Panc1 (cell line): ENCODE measurements at places on chromosomes 7 and 10.
A peak's percentile ranks its signal among the peaks of the same experiment; 100 is the strongest.

DNA sequence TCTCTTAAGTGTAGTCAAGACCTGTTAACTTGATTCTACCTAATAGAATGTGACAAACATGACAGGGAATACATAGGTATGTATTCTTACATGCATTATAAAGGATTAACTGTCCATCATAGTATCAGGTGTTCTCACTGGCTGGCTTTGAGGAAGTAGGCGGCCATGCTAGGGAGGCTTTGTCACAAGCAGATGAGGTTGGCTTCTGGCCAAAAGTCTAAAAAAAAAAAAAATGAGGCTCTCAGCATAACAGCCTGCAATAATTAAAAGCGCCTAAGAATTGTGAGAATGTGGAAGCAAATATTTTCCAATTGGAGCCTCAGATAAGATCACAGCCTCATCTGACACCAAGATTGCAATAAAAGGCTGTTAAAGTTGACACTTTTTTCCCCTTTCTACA is 1256.8 kb upstream of the SORCS1 start:
- DNase-seq = no peak

DNA sequence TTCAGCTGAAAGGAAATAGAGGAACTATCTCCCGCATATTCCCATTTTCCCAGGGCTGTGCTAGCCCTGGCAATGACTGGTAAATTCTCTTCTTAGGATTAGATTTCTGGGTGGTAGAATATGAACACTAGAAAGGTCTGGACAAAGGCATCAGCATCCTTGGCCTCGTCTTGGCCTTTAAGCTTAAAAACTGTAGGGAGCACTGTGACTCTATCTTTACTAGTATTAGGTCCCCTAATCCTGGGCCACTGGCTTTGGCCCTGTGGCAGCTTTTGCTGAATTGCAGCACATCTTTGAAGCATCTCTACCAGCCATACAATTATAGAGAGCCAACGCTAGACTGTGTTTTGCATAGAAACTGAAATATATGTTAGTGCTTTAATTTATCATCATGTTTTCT is 41.5 kb upstream of the EBLN1 start:
- DNase-seq = no peak

DNA sequence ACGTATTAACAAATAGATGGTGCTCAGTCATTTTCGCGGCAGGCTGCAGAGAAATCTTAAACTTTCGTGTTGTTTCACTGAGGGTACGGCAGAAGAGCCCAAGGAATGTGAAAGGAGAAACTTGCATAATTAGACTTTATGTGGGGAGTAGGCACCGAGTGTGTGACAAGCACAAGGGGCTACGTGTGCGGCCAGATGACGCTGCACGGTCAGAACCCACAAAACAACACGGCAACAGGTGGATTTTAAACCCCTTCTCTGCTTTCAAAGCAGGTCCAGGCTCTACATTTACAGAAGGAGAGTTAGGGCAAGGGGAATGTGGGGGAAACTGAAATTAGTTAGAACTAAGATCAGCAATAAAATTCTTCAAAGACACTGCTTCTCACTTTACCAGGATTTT is 392 bp upstream of the UCN3 start:
- no peak for DNase-seq

- no peak for DNase-seq
Measured at GRCh38 chr7:51256916-51257315, 59.7 kb downstream of the COBL start.

- no peak for DNase-seq
Measured at GRCh38 chr7:18144166-18144565, 116.5 kb upstream of the PRPS1L1 start.

DNA sequence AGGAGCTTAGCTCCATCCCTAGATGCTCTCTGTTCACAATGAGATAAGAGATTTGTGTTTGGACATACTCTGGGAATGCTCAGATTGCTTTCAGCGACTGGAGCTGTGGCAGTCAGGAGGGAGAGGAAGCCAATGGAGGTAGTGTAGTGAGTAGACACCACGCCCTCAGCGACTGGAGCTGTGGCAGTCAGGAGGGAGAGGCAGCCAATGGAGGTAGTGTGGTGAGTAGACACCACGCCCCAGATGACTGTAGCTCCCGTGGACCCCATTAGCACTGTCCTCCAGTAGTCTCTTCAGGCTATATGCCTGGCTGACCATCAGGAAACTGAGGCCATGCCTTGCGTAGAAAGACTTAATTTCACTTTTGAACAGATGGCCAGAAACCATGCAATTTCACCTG is 1033.8 kb downstream of the NRG3 start:
- no peak for DNase-seq

DNA sequence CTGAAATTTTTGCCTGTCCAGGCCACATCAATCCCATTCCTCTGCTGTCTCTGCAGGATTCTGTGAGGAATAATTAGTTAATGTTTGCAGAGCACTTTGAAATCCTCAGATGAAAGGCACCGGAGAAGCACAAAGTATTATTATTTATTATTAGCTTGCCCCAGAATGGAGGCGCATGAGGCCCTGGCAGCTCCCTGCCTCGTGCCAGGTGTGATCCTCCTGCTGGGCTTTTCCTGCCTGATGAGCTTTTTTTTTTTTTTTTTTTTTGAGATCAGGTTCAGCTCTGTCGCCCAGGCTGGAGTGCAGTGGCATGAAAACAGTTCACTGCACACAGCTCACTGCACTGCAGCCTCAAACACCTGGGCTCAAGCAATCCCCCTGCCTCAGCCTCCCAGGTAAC is 65.2 kb downstream of the TCF7L2 start:
- no peak for DNase-seq

DNA sequence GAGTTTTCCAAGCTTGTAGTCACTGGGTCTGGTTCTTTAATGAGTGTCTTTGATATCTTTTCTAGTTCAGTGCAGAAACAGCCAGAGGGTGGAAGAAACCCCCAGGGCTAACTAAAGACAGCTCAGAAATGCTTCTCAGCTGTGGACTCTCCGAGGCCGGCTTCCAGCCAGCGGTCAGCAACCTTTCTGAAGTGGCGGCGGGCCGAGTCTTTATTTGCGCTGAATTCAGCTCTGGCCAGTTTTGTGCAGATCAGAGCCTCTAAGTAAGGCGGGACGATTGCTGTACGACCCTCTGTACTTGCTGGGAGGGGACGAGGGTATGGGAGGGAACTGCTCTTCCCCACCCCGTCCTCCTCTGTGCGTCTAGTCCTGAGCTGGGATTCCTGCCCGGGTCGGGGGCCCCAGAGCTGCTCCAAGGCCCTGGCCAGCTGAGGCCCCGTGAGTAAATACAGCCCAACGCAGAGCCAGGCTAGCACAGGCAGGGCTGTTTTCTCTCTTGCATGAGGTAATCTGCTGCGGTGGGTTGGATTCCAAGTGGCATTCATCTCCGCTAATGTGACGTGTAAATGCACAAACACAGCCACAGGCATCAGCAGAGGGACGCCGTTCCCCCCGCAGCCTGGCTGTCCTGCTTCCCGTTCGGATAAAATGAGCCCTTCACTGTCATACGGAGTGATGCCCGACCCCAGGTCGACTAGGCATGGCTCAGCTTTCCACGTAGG is 159.8 kb downstream of the PIP4K2A start:
- DNase-seq = no peak

- DNase-seq = no peak
Measured at GRCh38 chr7:130490311-130490791, 1.5 kb upstream of the MEST start.

DNA sequence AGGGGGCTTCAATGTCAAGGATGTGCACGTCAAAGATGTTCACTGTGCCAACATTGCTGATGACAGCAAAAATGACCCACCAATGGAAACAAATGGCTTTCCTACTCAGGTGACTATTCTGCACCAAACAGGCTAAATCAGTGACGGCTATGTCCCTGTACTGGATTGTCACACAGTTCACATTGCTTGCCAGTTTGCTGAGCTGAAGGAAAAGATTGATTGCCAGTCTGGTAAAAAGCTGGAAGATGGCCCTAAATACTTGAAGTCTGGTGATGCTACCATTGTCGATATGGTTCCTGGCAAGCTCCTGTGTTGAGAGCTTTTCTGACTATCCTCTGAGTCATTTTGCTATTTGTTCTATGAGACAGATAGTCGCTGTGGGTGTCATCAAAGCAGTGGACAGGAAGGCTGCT is 202.2 kb upstream of the ETV1 start:
- DNase-seq = peak; percentile 35

GRCh38 chr10:37535459-37536246 is 321.8 kb downstream of the ZNF248 start:
- DNase-seq = no peak

- no peak for DNase-seq
Measured at GRCh38 chr10:110416776-110417711, 80.7 kb upstream of the DUSP5 start.

DNA sequence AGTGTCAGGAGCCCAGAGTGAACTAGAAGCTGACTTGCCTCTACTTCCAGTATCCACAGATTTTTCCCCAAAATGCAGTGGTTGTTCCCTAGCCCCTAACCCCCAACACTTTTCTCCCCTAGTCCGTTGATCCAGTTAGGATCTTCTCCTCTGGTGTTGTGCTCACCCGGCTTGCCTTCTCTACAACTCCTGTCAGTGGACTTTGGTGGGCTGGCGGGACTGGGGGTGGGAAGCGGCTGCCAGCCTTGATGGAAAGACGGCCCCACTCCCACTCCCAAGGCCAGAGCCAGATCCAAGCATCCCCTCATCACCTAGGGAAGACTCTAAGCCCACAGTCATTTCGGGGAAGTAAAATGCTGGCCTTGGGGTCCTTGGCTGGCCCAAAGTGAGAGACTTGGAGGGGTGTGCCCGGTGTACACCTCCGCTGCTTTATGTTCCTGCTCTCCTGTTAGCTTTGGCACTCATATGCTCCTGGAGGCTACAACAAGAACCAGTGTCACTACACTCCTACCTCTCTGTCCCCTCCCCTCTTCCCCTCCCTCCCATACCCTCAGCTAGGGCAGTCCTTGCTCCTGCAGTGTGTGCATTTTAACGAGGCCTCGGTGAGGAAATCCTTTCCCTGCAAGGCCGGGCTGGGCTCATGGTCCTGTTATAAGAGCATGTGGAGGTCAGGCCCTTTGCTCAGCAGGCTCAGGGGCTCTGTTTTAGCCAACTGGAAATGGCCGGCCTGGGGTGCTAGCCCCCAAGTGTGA is 930 bp upstream of the HOXA10 start:
- no peak for DNase-seq
